GM06990 (cell line): ENCODE measurements at places on chromosomes 7 and 10.

GRCh38 chr7:87152897-87153641 lies 816 bp downstream of the DMTF1 start:
- no peak for DNase-seq

DNA sequence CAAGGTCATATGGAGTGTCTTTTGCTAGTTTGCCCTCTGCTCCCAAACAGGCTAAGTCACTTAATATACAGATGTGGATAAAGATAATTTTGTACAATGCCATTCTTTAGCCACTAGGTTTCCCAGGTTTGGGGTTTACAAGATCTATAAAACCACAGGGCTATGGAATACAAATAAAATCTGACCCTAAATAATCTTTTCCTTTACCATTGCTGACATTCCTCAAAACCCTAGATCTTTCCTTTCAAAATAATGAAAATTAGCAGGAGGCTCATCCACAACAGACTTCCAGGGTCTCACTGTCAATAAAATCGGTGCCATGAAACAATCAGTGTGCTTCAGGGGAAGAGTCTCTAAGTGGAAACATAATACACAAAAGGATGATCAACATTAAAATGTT lies 148.4 kb downstream of the CPEB3 start:
- DNase-seq, result no peak

GRCh38 chr7:158051776-158052175 lies 535.8 kb downstream of the PTPRN2 start:
- DNase-seq, result no peak

- DNase-seq, result no peak
These were observed 5.8 kb downstream of the UPP1 start for GRCh38 chr7:48094861-48095293.

- DNase-seq, result no peak
These were observed 937.6 kb upstream of the KCND2 start for GRCh38 chr7:119335405-119335804.
